ENCODE measurements at places on chromosomes 12 and 14. TPM values are rescaled to one million over a fixed set of nuclear protein-coding genes. Genes with fewer than 3 reads are reported as not detected.

The GAS2L3 gene
- 2.6 TPM for total RNA-seq

The TMX1 gene
- total RNA-seq: 48.9 TPM

The WNT1 gene
- total RNA-seq: not detected

The UNG gene
- 63.4 TPM for total RNA-seq

The NELL2 gene
- 0.85 TPM for total RNA-seq

The JPH4 gene
- total RNA-seq: 10.3 TPM

The MYF6 gene
- total RNA-seq: not detected

The TCL1B gene
- total RNA-seq: not detected

The IQSEC3 gene
- not detected for total RNA-seq

The KLRD1 gene
- total RNA-seq: 0.21 TPM

The RECQL gene
- total RNA-seq: 64.2 TPM

The KCNMB4 gene
- total RNA-seq: 0.13 TPM

The PTGER2 gene
- total RNA-seq: 0.77 TPM

The TAS2R42 gene
- total RNA-seq: not detected

The HOXC11 gene
- not detected for total RNA-seq

The SAMD15 gene
- total RNA-seq: 1.1 TPM

The IL22 gene
- total RNA-seq: not detected

The CAPZA3 gene
- total RNA-seq: not detected

The SALL2 gene
- total RNA-seq: 6.3 TPM

The CCDC175 gene
- total RNA-seq: not detected

The ZFHX2 gene
- total RNA-seq: 1.8 TPM

The HOXC9 gene
- total RNA-seq: not detected

The SERPINA10 gene
- total RNA-seq: not detected

The PYGL gene
- 1.1 TPM for total RNA-seq

The IL23A gene
- 4.7 TPM for total RNA-seq

The CLEC2D gene
- 15.4 TPM for total RNA-seq

The GUCY2C gene
- total RNA-seq: 0.08 TPM

The GLIPR1 gene
- 27.9 TPM for total RNA-seq

The ZFYVE1 gene
- 10.9 TPM for total RNA-seq

The PRB2 gene
- total RNA-seq: not detected

The AMIGO2 gene
- 0.15 TPM for total RNA-seq

The FSCB gene
- total RNA-seq: not detected

The ALG10B gene
- total RNA-seq: 12.8 TPM

The ZNF641 gene
- total RNA-seq: 8.1 TPM

The CCDC184 gene
- not detected for total RNA-seq

The SSPN gene
- total RNA-seq: not detected

All from GM12878 (cell line).